Panc1 (cell line): ENCODE measurements at places on chromosomes 16 and 17. TPM values are rescaled to one million over a fixed set of nuclear protein-coding genes. Genes with fewer than 3 reads are reported as not detected.

The PMFBP1 gene
- total RNA-seq = 0.10 TPM

The CTRB1 gene
- 2.7 TPM for total RNA-seq

The SLC5A11 gene
- total RNA-seq = 0.13 TPM

The TBC1D3E gene
- not detected for total RNA-seq

The TMEM132E gene
- not detected for total RNA-seq

The PLCD3 gene
- total RNA-seq = 125 TPM

The ZP2 gene
- total RNA-seq = not detected

The MYCBPAP gene
- total RNA-seq = 2.2 TPM

The SLC13A5 gene
- total RNA-seq = 0.26 TPM

The FBF1 gene
- 32.5 TPM for total RNA-seq

The ALOX12 gene
- total RNA-seq = not detected

The TBC1D26 gene
- total RNA-seq = 0.05 TPM

The PSMD7 gene
- total RNA-seq = 83.9 TPM

The RRAD gene
- total RNA-seq = 4.3 TPM

The ABCC11 gene
- not detected for total RNA-seq

The TMEM238L gene
- total RNA-seq = not detected
